ENCODE measurements at places on chromosomes 6 and 20.

- no peak for DNase-seq
Measured at GRCh38 chr20:8267009-8267408, 134.9 kb downstream of the PLCB1 start.

DNA sequence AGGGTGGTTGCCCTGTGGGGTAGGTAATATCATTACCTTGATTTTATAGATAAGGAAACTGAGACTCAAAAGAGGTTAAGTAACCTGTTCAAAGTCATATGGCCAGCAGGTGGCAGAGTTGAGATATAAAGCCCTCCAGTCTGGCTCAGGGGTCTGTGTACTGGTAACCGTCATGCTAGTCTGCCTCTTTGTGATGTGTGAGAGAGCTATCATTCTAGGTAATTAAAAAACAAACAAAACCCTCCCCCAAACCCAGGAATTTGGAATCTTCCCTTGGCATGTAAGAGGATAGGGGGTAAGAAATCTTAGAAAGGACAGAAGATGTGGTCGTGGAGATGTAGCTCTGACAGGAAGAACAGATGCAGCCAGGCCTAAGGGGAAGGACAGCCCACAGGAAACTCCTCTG lies 206.0 kb downstream of the CDC5L start:
- peak; percentile 83 for DNase-seq

DNA sequence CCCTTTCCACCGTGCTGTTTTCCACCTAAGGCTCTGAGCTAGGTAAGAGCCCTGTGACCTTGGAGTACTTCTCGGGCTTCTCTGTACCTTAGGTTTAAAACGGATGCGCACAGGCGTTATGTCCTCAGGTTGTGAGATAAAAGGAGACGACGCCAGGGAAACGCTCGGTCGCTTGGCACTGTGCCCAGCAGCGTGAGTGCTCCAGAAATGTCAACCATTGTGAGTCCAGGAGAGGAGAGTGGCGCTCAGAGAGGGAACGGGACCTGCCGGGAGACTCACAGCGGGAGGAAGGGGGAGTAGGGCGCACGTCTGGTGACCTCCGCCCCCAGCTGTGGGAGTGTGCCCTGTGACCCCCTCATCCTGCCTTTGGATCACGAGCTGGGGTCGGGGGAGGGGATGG lies 33.8 kb upstream of the SCRT2 start:
- DNase-seq: no peak

- no peak for DNase-seq
Measured at GRCh38 chr6:109861946-109862345, 116.2 kb upstream of the GPR6 start.

DNA sequence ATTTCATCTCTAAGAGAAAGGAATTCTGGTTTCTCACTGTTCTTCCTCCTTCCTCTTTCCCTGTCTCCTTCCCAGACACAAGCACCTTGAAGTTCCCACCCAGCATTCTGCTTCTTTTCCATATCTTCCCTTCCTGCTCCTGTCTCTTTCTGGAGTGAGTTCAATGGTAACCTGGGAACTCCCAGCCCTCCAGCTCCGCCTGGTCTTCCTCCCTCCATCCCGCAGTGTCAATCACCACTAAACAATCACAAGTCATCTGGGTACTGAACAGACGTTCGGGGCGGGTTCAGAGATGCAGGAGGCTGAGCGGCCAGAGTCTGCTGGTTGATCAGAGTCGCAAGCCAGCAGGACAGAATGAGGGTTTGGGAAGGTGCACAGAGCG lies 7.7 kb downstream of the TTBK1 start:
- no peak for DNase-seq

DNA sequence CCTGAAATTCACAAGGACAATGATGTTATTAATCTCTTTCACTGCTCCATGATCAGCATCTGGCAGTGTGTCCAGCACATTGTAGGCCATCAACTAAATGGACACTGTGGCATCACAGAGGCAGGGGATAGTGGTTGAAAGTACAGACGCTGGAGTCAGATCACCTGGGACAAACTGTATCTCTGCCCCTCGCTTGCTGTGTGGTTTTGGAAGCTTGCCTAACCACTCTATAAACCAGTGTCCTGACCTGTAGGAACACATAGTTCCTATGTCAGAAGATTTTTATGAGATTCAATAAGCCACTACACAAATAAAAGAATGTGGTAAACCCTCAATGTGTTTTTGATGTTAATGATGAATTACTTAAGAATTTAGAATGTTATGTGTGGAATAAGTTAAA lies 219.3 kb upstream of the RNF217 start:
- no peak for DNase-seq

- DNase-seq: peak; percentile 54
Measured at GRCh38 chr6:16331384-16332174, 93.2 kb downstream of the GMPR start.

DNA sequence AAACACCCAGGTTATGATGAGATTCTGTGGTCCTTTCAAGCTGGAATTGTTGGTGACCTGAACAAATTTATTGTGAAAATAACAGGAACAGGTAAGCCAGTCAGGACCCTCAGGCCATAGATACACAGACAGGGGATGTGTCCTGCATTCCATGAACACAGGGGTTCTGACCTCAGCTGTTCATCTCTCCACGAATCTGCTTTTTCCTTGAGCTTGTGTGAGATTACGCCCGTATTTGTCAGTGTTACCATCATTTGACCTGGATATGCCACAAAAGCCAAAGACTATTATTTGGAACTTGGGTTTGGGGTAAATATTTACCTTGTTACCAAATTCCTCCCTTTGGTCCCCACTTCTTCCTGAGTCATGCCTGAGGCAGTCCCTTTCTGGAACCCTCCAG lies 288.9 kb downstream of the PREX1 start:
- no peak for DNase-seq

GRCh38 chr6:75130784-75131183 lies 75.1 kb downstream of the COL12A1 start:
- no peak for DNase-seq

GRCh38 chr20:63182425-63182824 lies 33.5 kb downstream of the YTHDF1 start:
- no peak for DNase-seq

- no peak for DNase-seq
Measured at GRCh38 chr6:136607204-136607931, 57.1 kb upstream of the MAP7 start.

GRCh38 chr20:51612896-51613295 lies 70.4 kb upstream of the NFATC2 start:
- no peak for DNase-seq

GRCh38 chr6:167707686-167708500 lies 118.8 kb upstream of the AFDN start:
- no peak for DNase-seq

DNA sequence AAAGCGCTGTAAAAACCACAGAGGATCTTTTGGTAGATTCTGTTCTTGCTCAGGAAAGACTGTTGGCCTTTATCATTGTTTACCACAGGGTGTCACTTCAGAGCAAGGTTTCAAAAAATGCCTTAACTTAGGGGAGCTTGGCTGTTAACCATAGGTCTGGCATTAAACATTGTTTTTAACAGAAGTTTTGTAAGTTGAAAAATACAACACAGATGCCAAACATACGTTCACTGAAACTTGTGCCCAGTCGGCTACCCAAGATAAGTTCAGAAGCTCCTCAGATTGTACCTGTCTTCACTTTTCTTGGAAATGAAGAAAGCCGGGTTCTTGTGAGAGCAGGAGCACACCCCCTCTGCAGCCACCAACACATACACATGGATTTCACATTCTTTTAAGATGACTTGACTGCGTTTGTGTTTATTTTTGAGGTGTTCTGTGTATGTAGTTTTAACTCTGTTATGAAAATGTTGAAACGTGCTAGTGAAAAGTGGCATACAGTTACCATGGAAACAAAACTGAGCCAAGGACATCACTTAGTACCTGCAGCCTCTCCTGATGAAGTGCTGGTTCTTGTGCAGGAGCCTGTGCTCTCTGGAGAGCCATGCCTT lies 64.9 kb downstream of the SYCP2L start:
- peak; percentile 43 for DNase-seq

GRCh38 chr6:152695372-152696045 lies 2.2 kb upstream of the MYCT1 start:
- no peak for DNase-seq

- no peak for DNase-seq
Measured at GRCh38 chr20:61804752-61805295, 260.9 kb downstream of the TAF4 start.

- no peak for DNase-seq
Measured at GRCh38 chr6:514396-514978, 122.9 kb downstream of the IRF4 start.

GRCh38 chr6:139376017-139376330 lies 1.5 kb upstream of the CITED2 start:
- no peak for DNase-seq

- DNase-seq: no peak
Measured at GRCh38 chr6:1107578-1107977, 204.3 kb upstream of the FOXQ1 start.

- DNase-seq: no peak
Measured at GRCh38 chr20:32556312-32557184, 28.6 kb downstream of the NOL4L start.

DNA sequence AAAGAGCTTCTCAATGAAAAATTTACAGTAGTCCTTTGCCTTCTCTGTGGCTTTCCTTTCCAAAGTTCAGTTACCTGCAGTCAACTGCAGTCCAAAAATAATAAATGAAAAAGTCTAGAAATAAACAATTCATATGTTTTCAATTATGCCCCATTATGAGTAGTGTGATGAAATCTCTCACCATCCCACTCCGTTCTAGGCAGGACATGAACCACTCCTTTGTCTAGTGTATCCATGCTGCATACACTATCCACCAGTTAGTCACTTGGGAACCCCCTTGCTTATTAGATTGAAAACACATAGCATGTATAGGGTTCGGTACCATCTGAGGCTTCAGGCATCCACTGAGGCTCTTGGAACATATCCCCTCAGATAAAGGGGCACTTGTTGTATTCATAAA lies 80.6 kb upstream of the EYA4 start:
- no peak for DNase-seq

DNA sequence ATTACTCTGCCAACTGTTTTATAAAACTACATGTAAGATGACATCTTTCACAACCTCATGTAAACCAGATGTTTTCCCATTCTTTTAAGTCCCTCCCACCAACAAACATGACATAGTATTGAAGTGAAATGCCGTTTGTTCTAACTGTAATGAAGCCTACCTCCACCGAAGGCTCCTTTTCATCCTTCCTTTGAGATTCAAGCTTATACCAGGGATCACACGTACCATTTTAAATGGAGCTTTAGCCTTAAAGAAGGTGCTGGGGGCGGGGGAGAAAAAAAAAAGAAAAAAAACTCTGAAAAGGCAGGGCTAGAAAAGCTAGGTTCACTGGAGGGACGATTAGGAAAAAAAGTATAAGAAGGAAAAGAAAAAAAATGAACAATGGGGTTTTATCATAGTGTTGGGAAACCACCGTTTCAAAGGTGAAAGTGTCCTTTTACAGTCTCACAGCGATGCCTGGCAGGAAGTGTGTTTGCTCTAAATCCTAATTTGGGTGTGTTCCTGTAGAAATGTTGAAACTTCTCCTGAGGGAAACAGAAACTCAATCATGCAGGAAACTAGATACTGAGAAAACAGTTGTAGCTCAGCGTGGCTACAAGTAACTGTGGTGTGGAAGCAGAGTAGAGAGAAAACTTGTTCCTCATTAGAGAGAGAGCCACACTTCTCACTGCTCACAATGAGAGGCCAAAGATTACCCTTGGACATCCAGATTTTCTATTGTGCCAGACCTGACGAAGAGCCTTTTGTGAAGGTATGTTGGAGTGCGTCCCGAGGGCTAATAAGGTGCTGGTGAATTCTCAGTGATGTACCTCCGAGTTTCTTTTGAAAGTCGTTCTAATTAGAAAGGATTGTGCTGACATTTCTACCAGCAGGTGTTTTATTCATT lies 37.6 kb upstream of the HINT3 start:
- DNase-seq: peak; percentile 49

GRCh38 chr6:131101911-131102680 lies 33.2 kb upstream of the AKAP7 start:
- DNase-seq: no peak

GRCh38 chr20:37939701-37940560 lies 37.0 kb downstream of the VSTM2L start:
- no peak for DNase-seq

DNA sequence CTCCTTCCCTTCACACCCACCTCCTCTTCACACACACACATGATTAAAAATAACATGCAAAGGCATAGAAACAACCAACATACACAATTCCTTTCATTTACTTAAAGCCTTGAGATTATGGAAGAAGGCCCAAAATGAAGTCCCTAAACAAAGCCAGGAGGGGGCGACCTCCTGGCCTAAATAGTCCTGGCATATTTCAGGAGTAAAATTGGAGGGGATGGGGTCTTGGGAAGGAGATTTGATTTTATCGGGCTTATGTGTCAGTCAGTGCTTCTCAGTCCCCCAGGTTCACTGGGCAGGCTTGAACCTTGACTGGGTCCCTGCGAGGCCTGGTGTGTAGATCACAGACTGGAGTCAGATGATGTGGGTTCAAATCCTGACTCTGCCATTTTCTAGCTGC lies 266.4 kb downstream of the SAMD5 start:
- DNase-seq: no peak

DNA sequence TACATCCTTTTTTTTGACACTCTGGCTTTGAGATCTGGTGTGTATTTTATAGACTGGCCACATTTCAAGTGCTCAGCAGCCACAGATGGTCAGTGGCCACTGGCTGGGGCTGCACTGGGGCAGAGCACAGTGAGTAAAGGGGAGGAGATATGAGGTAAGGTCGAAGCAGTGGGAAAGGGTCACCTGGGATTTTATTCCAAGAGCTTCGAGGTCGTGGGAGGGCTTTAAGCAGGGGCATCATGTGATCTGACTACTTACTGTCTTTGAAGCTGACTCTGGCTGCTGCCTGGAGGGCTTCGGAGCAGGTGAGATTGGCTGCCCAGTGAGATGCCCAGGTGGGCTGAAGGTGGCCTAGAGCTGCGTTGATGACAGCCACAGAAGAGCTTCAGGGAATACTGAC lies 6.7 kb downstream of the C20orf203 start:
- DNase-seq: no peak

DNA sequence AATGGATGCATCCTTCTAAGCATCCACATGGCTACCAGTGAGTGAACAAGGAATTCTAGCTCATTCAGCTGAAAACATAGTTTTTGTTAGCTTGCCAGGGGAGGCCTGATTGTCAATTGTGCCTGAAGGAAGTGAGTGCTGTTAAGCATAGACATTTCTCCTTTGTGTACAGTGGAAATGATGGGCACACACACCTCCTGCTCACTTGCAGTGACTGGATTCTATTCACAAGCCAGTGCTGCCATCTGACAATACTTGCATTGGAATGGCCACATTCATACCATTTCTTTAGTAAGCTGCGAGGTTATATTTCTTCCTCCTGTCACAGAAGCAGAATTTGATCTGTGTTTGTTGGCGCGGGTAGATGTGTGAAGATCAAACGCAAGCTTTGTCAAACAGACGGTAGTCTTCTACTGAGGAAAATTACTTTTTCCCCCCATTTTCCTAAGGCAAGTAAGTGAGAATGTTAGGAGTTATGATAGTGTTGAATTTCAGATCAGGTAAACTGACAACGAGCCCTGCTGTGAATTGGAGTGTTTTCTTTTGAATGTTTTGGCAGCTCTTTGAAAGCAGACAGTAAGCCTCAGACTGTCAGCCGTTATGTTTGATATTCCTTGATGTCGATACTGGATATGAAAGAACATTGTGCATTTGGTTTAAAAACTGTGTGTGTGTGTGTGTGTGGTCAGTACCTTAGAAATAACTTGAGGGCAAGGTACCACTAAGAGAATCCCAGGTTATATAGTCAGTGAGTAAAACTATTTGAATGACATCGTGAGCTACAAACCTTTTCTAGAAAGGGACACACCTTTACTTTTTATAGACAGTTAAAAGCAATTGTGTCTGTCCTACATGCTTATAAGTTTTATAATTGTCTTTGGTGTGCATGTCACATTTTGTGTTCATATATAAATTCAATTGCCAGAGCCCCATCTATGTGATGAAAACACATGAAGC lies 84.2 kb upstream of the BMP2 start:
- DNase-seq: no peak
